Stimulated activated CD4-positive, alpha-beta T cell treated with anti-CD3 and anti-CD28 coated beads, Interleukin-2, amount 100 ng/mL, for 4 hours (primary cell): ENCODE measurements at places on chromosomes 7 and 10.

DNA sequence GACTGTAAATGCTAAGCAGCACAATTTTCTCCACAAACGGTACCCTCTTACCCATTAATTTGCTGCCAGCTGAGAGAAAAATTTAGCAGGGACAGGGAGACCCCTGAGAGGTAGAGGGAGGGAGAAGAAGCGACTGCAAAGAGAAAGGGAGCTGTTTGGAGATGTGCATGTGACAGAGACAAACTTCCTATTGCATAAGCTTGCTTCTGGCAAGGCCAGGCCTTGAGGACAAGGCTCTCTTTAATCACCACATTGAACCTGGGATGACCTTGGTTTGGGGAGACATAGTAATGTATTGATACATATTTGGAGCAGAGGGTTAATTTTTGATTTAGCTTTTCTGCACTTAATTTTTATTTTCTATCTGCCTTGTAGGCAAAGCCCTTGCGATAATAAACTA, 31.1 kb upstream of the HIBADH start:
- no peak for DNase-seq

DNA sequence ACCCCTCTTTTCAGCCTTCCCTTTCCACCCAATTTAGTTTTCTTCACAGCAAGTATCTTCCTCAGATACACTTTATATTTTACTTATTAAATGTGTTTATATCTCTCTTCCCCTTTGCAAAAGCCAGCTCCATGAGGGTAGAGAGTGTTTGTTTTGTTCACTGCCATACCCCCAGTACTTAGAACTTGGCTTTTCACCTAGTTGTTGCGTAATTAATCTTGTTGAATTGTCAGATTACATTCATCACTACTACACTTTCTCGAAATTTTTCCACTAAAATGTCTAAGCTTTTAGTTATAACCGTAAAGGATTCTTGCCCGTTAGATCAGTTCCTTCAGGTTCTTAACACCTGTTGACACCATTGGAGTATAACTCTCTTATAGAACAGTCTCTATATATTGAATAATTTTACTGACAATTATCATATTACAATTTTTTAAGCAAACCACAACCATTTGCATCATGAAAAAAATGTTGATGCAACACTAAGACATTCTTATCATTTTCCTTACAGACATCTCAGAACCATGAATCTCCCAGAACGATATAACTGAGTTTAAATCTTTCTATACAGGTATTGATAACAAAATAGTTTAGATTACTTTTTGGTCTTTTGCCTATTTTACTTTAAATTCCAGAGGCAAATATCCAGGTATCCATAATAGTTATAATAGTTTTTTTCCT, 29.9 kb downstream of the VWDE start:
- no peak for DNase-seq

DNA sequence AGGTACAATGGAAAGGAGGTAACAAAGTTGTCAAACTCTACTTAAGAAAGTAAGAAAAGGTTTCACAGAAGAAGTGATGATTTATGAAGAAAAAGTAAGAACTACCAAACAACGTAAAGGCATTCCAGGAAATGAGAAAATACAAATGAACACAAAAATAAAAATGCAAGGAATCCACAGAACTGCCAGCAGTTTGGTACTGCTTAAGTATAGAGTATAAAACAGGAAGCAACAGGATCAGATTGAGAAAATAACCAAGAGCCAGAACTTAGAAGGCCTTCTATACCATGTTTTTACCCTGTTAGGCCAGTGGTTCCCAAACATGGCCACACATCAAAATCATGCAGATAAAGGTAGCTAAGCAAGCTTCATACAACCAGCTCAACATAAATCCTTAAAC, 9.2 kb downstream of the NDUFA5 start:
- DNase-seq = no peak

DNA sequence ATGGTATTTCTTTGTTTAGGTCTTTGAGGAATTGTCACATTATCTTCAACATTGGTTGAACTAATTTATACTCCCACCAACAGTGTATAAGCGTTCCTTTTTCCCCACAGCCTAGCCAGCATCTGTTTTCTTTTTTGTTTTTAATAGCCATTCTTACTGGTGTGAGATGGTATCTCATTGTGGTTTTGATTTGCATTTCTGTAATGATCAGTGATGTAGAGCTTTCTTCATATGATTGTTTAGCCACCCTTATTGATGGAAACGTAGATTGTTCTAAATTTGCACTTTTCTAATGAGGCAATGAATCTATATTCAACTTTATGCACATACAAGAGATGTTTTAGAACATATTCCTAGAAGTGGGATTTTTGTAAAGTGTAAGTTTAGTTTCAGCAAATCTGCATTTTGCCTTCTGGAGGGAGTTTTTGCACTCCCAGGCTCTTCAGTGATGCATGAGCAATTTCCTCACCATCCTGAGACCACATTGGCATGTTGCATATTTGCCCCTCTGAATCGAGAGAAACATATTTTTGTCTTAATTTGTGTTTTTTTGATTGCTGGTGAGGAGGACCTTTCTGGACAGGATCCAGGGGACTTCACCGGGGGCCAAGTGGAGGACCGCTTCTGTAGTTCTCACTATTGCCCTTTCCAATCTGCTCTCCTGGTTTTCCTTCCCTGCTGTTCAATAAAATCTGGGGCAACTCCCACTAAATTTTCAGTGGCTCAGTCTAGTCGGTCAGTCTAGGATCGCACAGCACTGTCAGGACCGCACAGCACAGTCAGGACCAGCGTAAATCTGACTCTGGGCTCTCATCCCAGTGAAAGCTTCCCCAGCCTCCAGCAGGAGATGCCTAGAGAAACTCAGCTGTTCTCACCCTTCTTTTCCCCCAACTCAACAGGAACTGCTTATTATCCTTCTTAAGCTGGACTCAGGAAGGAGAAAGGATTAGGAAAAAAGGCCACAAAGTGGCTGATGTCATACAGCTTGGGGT, 157.0 kb downstream of the PTPN20 start:
- no peak for DNase-seq

DNA sequence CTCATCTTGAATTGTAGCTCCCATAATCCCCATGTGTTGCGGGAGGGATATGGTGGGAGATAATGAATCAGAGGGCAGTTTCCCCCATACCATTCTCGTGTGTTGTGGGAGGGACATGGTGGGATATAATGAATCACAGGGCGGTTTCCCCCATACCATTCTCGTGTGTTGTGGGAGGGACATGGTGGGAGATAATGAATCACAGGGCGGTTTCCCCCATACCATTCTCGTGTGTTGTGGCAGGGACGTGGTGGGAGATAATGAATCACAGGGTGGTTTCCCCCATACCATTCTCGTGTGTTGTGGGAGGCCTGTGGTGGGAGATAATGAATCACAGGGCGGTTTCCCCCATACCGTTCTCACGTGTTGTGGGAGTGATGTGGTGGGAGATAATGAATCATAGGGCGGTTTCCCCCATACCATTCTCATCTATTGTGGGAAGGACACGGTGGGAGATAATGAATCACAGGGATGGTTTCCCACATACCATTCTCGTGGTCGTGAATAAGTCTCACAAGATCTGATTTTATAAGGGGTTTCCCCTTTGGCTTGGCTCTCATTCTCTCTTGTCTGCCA, 271.0 kb downstream of the MAD1L1 start:
- peak; percentile 29 for DNase-seq

GRCh38 chr10:35495521-35496119, 109.5 kb upstream of the GJD4 start:
- no peak for DNase-seq

DNA sequence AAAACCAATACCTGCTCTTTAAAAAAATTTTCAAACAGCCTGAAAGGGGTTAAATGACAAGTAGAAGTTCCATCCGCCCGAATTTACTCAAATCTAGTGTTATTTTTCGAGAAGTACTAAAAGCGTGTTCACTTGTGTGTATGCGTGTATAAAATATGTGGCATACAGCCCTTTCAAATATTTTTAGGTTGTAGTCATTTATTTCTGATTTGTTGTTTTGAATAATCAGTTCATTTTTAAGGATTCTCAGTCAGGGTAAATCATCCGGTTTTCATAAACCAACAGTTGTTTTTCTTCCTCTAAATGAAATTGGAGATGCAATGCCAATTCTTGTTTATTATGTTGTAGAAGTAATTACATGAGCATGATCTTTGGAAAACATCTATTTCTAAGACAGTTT, 6.9 kb upstream of the SUN1 start:
- DNase-seq = no peak

GRCh38 chr7:122006687-122007086, 133.7 kb downstream of the PTPRZ1 start:
- DNase-seq = no peak

- no peak for DNase-seq
These were observed 81.9 kb downstream of the EGFR start for GRCh38 chr7:55100544-55101327.

DNA sequence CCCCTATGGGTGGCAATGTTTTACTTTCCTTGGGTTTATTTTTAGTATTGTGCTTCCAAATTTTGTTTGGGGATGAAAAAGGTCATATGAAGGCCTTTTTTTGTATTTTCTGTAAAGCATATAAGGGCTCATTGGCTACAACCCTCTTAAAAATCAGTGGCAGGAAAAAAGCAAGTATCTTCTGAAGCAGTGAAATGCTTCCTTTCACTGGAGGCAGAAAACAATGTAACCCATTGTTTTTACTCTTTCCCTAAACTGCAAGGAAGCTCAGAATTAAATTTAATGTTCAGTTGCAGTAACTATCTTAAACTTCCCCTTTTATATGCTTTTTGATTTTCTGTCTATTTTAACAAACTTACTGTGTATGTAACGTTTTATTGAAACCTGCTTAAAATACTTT, 148.7 kb upstream of the LYZL1 start:
- no peak for DNase-seq

DNA sequence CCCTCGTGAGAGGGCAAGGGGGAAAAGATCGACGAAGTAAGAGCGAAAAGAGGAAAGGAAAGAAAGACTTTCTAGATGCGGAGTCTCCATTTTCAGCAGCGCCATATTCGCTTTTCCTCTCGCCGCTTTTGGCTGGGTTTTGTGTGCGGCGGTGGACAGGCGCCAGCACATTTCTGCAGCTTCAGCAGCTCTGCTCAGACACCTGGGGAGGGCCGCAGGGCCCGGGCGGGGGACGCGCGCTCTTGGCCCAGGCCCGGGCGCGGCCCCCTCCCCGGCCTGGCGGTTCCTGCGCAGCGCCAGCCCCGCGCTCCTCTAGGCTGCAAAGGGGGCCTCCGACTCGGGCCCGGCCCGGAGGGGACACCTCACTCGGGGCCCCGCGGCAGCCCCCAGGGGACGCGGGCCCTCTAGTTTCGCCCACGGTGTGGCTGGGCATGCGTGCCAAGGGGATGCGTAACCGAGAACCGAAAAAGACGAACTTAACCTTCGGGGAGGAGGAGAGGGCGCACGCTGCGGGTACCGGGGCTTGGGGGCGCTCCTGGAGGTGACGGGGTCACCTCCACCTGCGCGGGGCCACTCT, 34.5 kb upstream of the EBLN1 start:
- DNase-seq = peak; percentile 40

- no peak for DNase-seq
These were observed 133.5 kb upstream of the PRSS58 start for GRCh38 chr7:142391191-142391992.

- DNase-seq = no peak
These were observed 65.0 kb upstream of the FGFR2 start for GRCh38 chr10:121662945-121663917.

GRCh38 chr7:31640381-31640780, 46.6 kb upstream of the PPP1R17 start:
- no peak for DNase-seq
